ENCODE measurements at places on chromosomes 4 and X. TPM values are rescaled to one million over a fixed set of nuclear protein-coding genes. Genes with fewer than 3 reads are reported as not detected.

DNA sequence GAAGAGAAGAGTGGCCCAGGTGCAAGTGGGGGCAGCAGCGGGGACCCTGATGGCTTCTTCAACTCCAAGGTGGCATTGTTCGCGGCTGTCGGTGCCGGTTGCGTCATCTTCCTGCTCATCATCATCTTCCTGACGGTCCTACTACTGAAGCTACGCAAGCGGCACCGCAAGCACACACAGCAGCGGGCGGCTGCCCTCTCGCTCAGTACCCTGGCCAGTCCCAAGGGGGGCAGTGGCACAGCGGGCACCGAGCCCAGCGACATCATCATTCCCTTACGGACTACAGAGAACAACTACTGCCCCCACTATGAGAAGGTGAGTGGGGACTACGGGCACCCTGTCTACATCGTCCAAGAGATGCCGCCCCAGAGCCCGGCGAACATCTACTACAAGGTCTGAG, 11.4 kb downstream of the EFNB1 start:
- H3K4me1 ChIP-seq = no peaks in the 10 kb centered on the region

DNA sequence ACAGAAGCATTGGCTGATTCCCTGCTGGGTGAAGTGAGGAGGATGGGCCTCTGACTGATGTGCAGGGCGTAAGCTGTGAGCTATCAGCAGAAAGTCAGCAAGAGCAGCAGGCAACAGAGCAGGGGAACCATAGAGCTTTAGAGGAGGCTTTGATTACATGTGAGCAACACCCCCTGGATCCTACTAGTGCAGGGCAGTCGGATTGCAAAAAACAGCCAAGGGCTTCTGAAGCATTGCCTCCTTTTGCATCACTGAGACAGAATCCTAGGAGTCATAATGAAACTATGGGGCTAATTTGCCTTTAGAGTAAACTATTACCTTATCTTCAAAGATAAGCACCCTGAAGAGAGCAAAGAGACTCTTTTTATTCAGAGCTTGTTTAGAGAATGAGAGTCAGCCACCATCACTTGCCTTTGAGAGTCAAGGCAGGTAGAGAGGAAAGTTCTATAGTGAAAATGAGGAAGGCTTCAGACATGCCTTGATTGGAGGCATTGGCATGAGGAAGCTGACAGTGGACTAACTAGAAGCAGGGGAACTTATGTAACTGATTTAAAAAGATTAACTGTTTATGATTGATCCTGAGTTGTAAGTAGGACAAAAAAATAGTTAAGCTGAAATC, 420.3 kb downstream of the PDHA2 start:
- DNase-seq = no peak
- no peak overlapping the region for H3K27ac ChIP-seq
- H3K36me3 ChIP-seq = no peaks in the 10 kb centered on the region
- no peaks in the 10 kb centered on the region for H3K4me1 ChIP-seq

The UGT2A1 gene
- not detected for total RNA-seq

DNA sequence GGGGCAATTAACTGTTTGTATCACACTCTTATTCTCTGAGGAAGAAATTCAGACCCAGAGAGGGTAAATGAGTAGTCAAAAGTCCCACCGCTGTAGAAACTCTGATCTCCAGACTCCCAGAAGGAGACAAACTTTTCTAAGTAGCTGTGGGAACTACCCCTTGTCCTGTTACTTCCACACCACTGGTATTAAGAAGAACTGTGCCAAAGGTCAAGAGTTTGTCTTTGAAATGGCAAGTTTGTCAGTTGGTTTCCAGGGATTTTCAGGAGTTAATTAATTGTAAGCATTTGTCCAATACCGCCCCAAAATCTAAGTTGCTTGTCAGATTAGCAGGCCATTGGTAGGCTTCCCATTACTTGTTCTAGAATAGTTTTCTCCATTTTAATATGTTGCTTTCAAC, 85.7 kb downstream of the GC start:
- no peaks in the 10 kb centered on the region for H3K36me3 ChIP-seq
- H3K27ac ChIP-seq = no peak overlapping the region
- no peaks in the 10 kb centered on the region for H3K27me3 ChIP-seq
- no peaks in the 10 kb centered on the region for H3K4me1 ChIP-seq
- no peak overlapping the region for H3K4me3 ChIP-seq

GRCh38 chr4:166366012-166366411, 493.0 kb downstream of the TLL1 start:
- H3K27me3 ChIP-seq = no peaks in the 10 kb centered on the region
- H3K4me3 ChIP-seq = no peak overlapping the region
- no peak for DNase-seq
- no peak overlapping the region for H3K27ac ChIP-seq
- H3K36me3 ChIP-seq = no peaks in the 10 kb centered on the region

- no peak overlapping the region for H3K27ac ChIP-seq
- H3K4me3 ChIP-seq = no peak overlapping the region
- H3K27me3 ChIP-seq = no peaks in the 10 kb centered on the region
- DNase-seq = no peak
- no peaks in the 10 kb centered on the region for H3K4me1 ChIP-seq
These were observed 32.5 kb upstream of the TLR2 start for GRCh38 chr4:153651587-153651986.

GRCh38 chr4:74188912-74189311, 31.0 kb downstream of the MTHFD2L start:
- no peak overlapping the region for H3K27ac ChIP-seq
- DNase-seq = no peak
- H3K27me3 ChIP-seq = no peaks in the 10 kb centered on the region

The ZFP92 gene
- total RNA-seq = 0.90 TPM

DNA sequence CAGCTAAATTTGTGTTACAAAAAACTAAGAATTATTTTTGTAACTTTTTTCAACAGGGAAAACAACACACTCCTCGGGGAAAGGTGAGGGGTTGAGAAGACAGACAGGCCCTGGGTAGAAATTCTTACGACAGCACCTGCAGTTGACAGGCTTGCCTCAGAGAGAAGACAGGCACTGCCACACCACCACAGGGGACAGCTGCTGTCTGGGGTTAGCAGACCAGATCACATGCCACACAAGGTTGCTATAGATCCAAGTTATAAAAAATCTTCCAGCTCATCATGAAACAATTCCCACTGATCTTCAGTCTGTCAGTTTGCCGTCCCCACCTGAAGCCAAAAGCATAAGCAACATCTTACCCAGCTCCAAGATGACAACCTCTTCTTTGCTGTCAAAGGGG, 143.2 kb upstream of the ZCCHC13 start:
- H3K4me3 ChIP-seq = no peak overlapping the region
- no peaks in the 10 kb centered on the region for H3K4me1 ChIP-seq
- no peaks in the 10 kb centered on the region for H3K27me3 ChIP-seq
- H3K36me3 ChIP-seq = no peaks in the 10 kb centered on the region
- no peak for DNase-seq

The BMX gene
- total RNA-seq = not detected

DNA sequence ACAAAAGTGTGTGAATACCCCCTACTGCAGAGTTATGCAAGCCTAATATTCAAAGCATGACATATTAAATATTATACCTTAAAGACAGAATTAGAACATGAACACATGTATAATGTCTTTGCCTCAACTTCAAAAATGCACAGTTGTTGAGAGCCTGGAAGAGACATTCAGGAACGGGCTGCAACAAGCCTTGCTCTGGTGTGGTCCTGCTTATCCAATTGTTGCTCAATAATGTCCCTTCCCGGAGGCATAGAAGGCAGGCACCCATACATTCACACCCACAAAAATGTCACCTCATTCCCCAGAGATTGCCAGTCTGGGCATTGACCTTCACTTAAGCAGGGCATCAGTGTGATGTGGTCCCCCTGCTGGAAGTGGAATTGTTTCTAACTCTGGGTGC, 238.8 kb downstream of the CBR4 start:
- H3K36me3 ChIP-seq = no peaks in the 10 kb centered on the region
- no peaks in the 10 kb centered on the region for H3K4me1 ChIP-seq
- no peaks in the 10 kb centered on the region for H3K27me3 ChIP-seq
- H3K27ac ChIP-seq = no peak overlapping the region
- DNase-seq = no peak

DNA sequence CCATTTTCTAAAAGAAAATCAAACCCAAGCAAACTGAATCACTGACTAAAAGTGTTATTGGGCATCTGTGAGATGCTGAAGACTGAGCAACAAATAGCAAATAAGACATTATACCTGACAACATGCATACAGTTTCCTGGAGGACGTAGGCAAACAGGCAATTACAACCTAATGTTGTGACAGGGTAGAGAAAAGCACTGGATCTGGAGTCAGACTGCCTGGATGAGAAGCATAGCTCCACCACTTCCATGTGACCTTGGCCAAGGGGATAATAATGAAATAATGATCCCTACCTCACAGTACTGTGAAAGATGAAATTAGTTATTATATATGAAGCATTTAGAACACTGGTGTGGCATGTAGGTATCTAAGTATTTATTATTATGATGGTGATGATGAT, 2.7 kb downstream of the SPINK2 start:
- DNase-seq = no peak
- no peaks in the 10 kb centered on the region for H3K36me3 ChIP-seq
- H3K27me3 ChIP-seq = no peaks in the 10 kb centered on the region
- H3K4me3 ChIP-seq = no peak overlapping the region
- H3K27ac ChIP-seq = no peak overlapping the region
- no peaks in the 10 kb centered on the region for H3K4me1 ChIP-seq

GRCh38 chr4:139977838-139978609, 176.0 kb downstream of the MAML3 start:
- H3K36me3 ChIP-seq = no peaks in the 10 kb centered on the region
- no peak overlapping the region for H3K4me3 ChIP-seq
- no peaks in the 10 kb centered on the region for H3K27me3 ChIP-seq
- H3K27ac ChIP-seq = no peak overlapping the region
- DNase-seq = no peak

GRCh38 chr4:93779228-93779627, 49.3 kb upstream of the ATOH1 start:
- H3K27me3 ChIP-seq = no peaks in the 10 kb centered on the region
- H3K4me1 ChIP-seq = no peaks in the 10 kb centered on the region
- DNase-seq = no peak

Measured in Panc1 (cell line).